ENCODE measurements at places on chromosomes 6 and 20. TPM values are rescaled to one million over a fixed set of nuclear protein-coding genes. Genes with fewer than 3 reads are reported as not detected.

DNA sequence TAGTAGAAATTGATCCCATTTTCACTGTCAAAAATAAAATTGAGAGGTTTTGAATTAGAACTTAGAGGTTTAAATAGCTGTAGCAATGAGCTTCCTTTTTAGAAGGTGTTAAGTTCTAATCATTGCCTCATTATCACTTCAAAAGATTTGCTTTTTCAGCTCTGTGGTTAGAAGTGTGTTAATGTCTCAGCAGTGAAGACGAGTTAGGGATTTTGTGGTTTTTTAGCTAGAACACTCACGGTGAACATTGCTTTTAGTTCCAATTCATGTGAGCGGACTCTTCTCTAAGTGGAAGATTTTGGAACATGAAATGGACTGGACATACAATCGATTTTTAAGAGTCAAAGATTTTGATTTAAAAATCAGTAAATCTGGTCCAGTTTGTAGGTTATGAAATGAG lies 12.7 kb upstream of the IFNGR1 start:
- ATAC-seq = no peak

Gene IFT52
- total RNA-seq = 18.4 TPM

Gene ALDH5A1
- 37.2 TPM for total RNA-seq

DNA sequence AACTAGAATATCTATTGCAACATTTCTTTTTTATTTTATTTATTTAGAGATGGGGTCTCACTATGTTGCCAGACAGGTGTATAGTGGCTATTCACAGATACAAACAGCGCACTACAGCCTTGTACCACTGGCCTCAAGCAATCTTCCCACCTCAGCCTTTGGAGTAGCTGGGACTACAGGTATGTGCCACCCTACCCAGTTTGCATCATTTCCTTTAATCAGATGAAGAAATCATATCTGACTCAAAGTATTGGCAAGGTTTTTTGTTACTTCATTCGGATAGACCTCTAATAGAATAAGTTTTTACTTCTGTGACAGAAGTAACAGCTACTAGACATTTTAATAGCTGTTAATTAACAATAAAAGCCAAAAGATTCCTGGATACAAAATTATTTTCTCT lies 153.9 kb downstream of the CDK19 start:
- ATAC-seq = no peak

DNA sequence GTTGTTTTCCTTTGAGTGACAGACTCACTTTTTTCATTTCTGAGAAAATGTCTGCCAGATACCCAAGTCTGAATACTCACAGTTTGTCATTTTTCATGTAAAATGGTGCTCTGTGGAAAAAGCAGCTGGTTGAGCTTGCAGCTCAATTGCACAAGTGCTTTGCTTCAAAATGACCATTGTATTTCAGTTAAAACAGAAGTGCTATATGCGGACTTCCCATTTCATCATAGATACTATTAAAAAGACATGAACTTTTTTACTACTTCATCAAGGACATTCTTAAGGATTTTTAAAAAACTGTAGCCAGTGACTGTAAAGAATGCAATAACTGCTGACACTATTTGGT lies 61.5 kb downstream of the KCNS1 start:
- ATAC-seq = no peak

Gene PRL
- not detected for total RNA-seq

DNA sequence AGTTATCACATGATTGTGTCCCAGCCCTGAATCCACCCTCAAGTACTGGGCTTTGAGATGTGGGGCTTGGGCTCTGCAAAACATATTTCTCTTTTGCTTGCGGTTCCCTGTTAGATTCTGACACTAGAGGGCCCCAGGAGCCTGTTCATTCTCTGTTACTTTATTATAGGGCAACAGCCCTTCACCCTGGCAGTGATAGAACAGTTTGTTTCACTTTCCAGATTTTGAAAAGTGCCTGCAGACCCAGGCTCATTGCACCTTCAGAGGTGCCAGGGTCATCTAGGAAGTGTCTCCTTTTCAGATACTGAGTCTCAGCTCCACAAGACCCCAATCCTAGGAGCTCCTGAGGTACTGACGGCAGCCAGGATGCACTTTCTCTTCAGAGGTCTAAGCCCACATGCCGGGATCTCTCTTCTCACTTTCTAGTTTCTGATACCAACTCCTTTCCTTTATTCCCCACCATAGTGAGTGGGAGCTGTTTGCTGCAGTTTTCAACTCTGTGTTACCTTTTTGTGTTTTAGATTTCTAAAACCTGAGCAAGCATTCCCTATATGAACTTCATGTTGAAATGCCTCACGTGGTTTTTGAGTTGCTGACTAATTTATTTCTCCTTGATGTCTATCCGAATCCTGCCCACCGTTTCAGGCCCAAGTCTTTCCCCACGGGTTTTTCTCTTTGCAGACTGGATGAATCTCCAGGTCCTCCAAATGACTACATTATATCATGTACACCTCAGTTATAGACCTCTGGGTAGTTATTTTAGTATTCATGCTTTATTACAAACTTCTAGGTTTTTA lies 10.9 kb downstream of the ABT1 start:
- ATAC-seq = peak; percentile 63

- no peak for ATAC-seq
These were observed 1125.2 kb upstream of the CITED2 start for GRCh38 chr6:140499607-140500006.

Data from motor neuron (in vitro differentiated cells).